ENCODE measurements at places on chromosomes 7 and 10. TPM values are rescaled to one million over a fixed set of nuclear protein-coding genes. Genes with fewer than 3 reads are reported as not detected.

Gene FGFR2
- 30.3 TPM for total RNA-seq

Gene PTPRZ1
- total RNA-seq: 32.3 TPM

Gene AMPH
- total RNA-seq: not detected

Gene CDH23
- total RNA-seq: not detected

Gene AKR1C8
- total RNA-seq: not detected

Gene EEPD1
- total RNA-seq: 2.2 TPM

Gene NODAL
- 0.14 TPM for total RNA-seq

Gene EGR2
- total RNA-seq: 0.03 TPM

Gene TMEM273
- not detected for total RNA-seq

Gene DLX5
- total RNA-seq: 0.37 TPM

Gene CHN2
- 0.10 TPM for total RNA-seq

DNA sequence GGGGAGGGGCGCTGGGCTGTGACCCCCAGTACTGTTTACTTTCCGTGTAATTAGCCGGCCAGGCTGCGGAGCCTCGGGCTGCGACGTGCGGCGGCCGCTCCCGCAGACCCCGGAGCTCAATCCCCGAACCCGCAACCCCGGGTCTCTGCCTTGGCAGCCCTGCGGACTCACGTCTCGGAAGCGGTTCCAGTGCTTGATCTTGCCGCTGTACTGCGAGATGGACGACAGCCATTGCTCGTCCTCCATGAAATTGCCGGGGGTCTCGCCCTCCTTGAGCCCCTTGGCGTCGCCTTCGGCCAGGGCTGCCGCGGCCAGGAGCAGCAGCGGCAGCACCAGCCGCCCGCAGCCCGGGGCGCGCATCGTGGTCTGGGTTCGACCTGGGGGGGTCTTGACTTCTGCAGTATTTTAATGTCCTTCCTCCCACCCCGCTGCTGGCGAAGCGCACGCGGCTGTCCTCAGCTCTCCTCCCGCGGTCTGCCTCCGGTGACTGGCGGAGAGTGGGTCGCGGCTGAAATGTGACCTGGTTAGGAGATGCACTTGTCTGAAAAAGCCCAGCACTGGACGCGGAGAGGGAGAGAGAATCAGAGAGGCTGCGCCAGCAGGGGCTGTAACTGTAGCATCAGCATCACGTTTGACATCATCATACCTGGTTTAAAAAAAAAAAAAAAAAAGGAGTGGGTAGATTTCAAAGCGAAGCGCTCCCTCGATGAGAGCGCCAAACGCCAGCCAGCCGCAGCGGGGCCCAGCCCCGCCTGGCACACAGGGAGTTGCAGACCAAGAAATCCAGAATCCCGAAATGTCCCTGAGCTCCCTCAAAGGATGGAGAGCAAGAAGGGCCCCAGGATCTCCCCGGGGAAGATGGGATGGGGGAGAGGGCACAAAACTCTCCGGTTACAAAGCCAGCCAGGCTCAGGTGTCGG is at the start of gene SPOCK2:
Gene SPOCK2, minus strand, starts transcription at position 583 of the 920 bp plus-strand sequence. Its CDS starts 223 bp downstream, at position 360.
- DNase-seq: no peak

- no peak for DNase-seq
Measured at GRCh38 chr7:103076764-103077163, 1.8 kb downstream of the ARMC10 start.

DNA sequence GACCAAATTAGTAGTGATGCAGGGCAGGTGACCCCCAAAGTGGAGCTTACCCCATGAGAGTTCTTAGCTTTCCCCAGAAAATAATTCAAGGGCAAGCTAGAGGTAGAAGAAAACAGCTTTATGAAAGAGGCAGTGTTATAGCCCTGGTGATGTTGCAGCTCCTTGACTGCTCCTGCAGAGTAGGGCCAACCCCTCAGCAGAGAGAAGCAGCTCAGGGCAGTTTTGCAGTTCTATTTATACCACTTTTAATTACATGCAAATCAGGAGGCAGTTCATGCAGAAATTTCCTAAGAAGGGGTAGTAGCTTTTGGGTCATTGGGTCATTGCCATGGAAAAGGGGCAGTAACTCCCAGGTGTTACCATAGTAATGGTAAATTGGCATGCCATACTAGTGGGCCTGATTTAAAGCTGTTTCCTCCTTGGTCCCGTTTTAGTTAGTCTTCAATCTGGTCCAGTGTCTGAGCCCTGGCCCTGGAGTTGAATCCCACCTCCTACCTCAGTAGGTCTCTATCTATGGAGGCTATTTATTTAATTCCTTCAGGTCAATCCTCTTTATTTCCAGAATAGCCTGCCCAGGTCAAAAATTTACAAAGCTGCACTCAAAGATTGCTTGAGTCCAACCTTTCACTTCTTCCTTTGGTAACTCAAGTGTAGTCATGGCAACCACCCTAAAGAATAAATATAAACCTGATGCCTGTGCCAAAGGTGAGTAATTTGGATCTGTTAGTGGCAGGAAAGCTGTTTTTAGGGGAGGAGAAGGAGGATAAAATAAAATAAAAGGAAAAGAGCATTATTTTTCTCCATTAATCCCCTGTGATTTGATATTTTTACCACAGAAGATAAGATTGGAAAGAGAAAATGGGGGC is 29.5 kb downstream of the PLXDC2 start:
- peak; percentile 52 for DNase-seq

GRCh38 chr7:149637911-149638565 is 135.3 kb downstream of the ZNF467 start:
- no peak for DNase-seq

DNA sequence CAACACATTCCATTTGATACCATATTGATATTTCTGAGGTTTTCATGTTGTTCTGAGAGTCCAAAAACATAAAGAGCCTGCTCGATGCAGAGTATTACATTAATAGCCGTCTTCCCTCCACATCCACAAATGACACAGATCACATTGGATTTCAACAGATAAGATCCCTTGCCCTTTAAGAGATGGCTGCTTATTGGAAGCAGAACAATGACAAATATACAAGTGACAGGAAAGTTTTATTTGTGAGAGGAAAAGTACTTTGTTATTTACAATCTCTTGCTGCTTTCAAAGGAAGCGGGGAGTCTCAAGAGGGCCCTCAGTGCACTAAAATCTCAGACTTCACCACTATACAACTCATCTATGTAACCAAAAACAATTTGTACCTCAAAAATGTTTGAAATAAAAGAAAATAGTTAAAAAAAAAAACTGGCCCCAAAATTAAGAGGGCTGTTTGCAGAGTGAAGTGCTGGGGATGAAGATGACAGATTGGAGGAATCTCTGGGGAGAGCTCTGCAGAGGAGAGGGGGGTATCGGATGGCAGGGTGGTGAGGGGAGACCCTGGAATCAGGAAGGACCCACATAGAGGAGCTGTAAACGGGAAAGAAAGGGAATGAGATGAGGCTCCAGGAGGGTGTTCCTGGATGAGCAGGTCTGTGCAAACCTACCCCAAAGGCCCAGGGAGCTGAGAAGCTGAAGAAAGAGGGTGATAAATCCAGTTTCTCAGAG is 42.5 kb upstream of the ZNF438 start:
- no peak for DNase-seq

DNA sequence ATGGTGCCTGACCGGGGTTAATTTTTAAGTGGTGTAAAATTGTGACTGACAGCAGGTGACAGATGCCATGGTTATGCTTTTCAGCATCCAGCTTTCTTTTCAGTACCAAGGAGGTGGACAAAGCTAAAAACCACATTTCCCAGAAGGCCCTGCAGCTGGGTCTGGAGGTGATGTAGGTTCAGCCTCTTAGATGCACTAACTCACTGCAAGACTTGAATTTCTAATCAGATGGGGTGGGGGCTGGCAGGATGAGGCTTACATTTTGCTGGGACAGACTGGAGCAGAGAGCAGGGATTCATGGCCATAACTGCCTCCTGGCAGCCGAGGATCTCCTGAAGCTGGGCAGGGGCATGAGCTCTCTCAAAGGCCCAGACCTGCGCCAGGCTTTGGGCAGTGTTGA is 52.4 kb downstream of the PDIA4 start:
- DNase-seq: no peak

DNA sequence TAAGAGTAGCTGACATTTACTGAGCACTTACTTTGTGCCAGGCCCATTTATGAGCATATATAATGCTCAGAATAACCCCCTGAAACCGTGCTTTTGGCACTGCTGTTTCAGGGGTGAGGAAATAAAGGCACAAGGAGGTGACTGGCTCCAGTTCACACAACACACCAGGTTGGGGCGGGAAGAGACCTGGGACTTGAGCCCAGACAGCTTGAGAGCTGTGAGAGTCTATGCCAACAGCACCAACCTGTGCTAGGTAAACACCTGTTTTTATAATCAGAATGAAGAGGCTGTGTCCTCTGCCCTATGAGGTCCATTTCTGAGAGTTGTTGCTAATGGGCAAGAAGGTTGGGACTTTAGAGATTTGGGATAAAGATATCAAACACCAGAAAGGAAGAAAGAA is 8.8 kb upstream of the AZGP1 start:
- no peak for DNase-seq

GRCh38 chr7:101102026-101102425 is 16.7 kb downstream of the TRIM56 start:
- DNase-seq: no peak

- DNase-seq: no peak
Measured at GRCh38 chr7:103805346-103805745, 184.1 kb downstream of the RELN start.

DNA sequence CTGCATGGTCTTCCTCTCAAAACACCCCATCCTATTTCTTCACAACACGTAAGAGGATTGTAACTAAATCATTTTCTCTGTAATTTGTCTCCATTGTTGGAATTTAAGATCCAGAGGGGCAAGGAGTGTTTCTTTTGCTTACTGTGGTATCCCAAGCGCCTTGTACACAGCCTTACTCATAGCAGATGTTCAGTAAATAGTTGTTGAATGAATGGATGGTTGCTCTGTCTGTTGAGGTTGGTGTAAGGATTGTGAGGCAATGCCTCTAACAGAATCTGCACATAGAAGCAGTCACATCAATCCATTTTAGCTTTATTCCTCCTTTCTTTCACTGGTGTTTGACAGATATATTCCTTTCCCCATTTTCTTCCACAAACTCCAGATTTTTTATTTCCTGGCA is 90.1 kb downstream of the ZNF365 start:
- DNase-seq: no peak

GRCh38 chr10:96747734-96748550 is 27.6 kb upstream of the PIK3AP1 start:
- no peak for DNase-seq

DNA sequence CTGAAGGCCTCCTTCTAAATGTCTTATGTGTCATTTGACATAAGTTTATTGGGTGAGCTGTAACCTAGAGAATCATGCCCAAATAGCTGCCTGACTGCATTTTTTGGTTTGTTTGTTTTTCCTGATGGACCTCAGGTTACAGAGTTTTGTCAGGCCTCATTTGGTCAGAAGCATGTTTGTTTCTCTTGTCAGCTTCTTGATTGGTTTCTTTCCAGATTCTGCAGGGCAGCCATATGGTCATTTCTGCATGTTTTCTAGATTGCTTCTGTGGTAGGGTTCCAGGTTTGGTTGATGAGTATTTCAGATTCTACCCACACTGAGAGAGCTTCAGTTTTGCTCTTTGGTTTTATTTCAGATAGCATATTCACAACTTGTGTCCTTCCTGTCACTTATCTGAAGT is 28.0 kb downstream of the GLCCI1 start:
- peak; percentile 29 for DNase-seq

- no peak for DNase-seq
Measured at GRCh38 chr7:22663357-22663718, 63.7 kb upstream of the IL6 start.

- DNase-seq: no peak
Measured at GRCh38 chr10:132106431-132106830, 40.7 kb downstream of the JAKMIP3 start.

DNA sequence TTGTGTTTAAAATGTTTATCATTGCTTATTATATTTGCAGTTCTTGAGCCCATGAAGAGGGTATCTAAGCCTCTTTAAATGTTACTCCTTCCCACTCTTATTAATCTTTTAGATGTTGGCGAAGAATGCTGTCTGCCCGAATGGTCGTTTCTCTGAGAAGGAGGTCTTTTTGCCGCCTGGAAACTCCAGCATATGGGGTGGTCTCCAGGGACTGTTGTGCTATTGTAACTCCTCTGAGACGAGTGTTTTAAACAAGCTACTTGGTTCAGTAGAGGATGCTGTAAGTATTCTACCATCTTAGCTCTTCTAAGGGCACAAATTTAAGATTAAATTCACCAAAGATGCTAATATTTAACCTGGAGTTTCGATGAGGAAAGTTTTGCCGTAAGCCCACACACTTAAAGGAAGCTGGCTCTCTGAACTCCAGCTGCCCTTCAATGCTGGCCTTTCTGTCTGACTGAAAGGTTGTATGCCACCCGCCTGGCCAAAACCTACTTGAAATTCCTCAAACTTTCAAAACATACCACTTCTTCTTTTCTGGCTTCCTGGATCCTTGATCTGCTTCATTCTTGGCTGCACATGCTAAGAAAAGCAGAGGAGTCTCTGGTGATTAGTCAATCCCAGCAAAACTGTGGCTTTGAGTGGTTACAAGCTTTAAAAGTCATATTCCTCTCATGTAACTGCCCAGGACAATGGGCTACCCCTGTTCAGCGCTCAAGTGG is 74.7 kb downstream of the ABCA13 start:
- DNase-seq: no peak

DNA sequence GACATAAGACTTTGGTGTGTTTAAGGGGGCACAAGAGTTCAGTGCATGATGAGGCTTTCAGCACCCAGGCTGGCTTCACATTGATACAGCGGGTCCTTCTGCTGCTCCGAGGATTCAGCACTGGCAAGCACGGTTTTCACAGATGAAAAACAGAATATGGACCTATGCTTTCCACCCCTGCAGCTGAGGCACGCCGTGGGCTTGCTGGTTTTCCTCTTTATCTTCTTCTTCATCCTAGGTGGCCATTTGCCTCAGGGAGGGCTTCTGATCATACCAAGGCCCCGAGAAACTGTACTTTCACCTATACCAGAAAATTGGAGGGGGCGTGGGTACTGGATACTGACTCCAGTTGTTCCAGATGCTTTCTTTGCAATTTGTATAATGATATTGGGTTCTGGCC is 277.1 kb upstream of the ZNF32 start:
- no peak for DNase-seq

DNA sequence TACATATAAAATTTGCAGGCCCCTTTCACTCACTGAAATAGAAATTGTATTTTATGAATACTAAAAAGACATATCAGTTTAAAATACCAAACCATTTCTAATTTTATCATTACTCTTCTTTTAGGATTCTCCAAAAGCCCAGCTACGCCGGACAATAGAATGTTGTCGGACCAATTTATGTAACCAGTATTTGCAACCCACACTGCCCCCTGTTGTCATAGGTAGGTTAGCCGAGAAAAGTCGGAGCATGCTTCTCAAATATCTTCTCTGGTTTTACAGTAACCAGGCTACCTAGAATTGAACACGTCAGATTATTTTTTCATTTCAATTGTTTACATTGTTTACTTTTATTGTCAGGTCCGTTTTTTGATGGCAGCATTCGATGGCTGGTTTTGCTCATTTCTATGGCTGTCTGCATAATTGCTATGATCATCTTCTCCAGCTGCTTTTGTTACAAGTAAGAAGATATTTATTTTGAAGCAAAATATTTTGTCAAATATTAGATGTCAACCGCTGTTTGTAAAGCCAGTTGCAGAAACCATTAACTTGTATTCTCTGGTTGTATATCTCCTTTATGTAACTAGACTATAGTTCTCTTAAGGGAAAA is 57.6 kb downstream of the MMRN2 start:
- DNase-seq: no peak

GRCh38 chr10:49010295-49010694 is 70.7 kb upstream of the LRRC18 start:
- no peak for DNase-seq

All from foreskin keratinocyte (primary cell).